Liver (tissue), 10 donors: ENCODE measurements at places on chromosomes 13 and 19.
A peak's percentile ranks its signal among the peaks of the same experiment; 100 is the strongest.

GRCh38 chr13:44840131-44840530 is 149.1 kb downstream of the NUFIP1 start:
- DNase-seq, result no peak

DNA sequence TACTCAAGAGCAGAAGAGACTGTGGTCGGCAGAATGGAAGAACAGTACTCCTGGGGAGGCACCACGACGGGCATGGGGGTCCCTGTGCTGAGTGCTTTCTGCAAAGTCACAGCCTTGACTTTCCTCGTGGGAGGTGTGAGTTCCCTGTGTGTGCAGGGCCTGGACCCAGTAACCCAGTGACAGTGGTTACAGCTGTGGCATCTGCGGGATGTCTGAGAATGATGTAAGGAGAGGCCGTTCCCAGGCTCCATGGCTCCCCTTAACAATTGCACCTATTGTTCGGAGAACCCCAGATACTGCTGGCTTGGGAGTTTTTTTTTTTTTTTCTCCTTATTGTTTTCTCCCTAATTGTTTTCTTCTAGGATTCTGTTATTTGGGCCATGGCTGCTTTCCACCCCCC is 5.1 kb upstream of the NANOS2 start:
- DNase-seq, result no peak

GRCh38 chr19:611481-611868 is 21.8 kb downstream of the HCN2 start:
- no peak for DNase-seq

- DNase-seq, result no peak
These were observed 98.4 kb downstream of the WDFY2 start for GRCh38 chr13:51682686-51683085.

- DNase-seq, result no peak
These were observed 837 bp downstream of the FSD1 start for GRCh38 chr19:4305257-4305612.

- no peak for DNase-seq
These were observed 31.5 kb upstream of the FARP1 start for GRCh38 chr13:98111168-98112098.

GRCh38 chr19:9863759-9864158 is 28.6 kb downstream of the PIN1 start:
- no peak for DNase-seq

DNA sequence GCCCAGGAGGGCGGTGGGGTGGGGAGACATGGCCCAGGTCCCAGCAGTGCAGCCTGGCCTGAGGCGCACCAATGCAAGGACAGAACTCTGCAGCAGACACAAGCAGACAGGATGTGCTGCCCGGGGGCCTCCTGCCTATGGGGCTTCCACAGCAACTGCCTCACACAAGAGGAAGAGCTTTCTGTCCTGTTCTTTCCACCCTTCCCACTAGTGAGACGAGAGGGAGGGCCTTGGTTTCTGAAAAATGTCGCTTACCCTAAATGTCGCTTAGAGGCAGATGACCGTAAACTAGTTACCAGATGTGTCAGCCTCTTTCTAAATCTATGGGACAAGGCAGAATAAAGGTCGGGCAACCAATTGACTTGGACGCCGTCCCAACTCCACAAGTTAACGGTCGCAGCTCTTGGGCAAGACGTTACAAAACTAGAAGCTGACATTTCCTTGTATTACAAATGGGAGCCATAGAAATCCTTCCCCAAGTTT is at the start of gene LAIR1:
LAIR1 (minus strand) TSS at position 157 of the 483 bp plus-strand sequence; CDS start at position 30, 127 bp downstream.
- DNase-seq, result no peak

- DNase-seq, result no peak
These were observed 137.3 kb upstream of the TMTC4 start for GRCh38 chr13:100811928-100812327.

DNA sequence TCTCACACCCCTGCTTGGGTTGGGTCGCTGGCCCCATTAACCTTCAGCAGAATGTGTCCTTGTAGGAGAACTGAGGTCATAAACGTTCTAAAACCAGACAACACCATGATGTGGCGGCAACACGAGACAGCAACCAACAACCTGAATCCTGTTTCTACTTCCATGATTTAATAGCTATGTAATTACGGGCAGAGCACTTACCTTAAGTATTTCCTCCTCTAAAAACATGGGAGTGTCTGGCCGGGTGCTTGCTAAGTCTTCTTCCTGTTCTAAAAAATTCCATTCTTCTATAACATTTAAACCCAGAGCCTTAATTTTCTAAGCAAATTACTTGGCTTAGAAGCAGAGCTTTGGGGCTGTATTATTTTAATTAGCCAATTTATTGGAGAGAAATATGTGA is 33.5 kb upstream of the IRS2 start:
- no peak for DNase-seq

DNA sequence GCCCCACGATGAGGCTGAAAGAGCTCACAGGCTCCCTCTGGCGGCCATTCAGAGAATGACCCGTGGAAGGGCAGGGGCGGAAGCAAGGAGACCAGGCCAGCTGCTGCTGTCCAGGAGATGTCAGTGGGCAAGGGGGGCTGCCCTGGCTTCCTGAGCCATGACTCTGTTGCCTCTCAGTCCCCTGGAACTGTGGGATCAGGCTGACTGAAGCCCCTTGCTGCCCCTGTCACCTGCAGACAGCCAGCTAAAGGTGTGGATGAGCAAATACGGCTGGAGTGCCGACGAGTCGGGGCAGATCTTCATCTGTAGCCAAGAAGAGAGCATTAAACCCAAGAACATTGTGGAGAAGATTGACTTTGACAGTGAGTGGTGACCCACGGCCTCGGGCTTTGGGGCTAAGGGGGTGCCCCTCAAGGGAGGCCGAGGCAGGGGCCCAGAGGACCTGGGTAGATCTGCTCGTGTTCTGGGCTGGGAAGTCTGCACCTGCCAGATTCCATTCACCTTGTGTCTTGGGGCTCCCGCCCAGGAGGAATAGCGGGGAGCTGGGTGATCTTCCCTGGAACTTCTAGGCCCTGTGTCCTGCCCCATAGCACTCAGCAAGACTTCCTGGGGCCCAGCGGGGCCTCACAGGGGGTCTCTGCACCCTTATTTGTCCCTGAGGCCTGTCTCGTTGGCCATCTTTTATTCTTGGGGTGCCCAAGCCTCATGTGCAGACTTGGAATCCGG is 12.5 kb upstream of the ACTN4 start:
- DNase-seq, result peak; percentile 86

GRCh38 chr13:87671753-87672605 is 808 bp downstream of the SLITRK5 start:
- DNase-seq, result no peak

DNA sequence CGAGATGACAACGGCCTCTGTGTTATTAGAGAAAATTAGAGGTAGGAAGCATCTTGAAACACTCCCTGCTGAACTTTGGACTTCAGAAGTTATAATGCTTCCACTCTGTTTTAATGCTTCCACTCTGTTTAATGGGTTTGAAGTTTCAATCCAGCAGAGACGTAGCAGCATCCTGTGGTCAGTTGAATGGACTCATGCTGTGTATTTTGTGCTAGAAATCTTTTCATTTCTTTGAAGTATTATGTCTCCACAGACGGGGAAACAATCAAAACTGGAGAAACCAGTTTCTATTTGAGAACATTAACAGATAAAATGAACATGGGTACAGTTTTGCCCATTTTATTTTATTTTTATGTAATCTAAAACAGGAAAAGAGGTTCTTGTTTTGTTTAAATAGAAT is 1736.2 kb downstream of the SLITRK5 start:
- DNase-seq, result no peak

GRCh38 chr13:88622362-88622973 is 951.3 kb downstream of the SLITRK5 start:
- no peak for DNase-seq

- no peak for DNase-seq
These were observed 477 bp downstream of the LNX2 start for GRCh38 chr13:27619728-27620376.

- no peak for DNase-seq
These were observed 9.2 kb upstream of the FBN3 start for GRCh38 chr19:8158411-8159074.

- DNase-seq, result no peak
These were observed 52.3 kb upstream of the ZNF536 start for GRCh38 chr19:30319876-30320275.

GRCh38 chr19:40827386-40828247 is 22.6 kb downstream of the CYP2A6 start:
- DNase-seq, result no peak

DNA sequence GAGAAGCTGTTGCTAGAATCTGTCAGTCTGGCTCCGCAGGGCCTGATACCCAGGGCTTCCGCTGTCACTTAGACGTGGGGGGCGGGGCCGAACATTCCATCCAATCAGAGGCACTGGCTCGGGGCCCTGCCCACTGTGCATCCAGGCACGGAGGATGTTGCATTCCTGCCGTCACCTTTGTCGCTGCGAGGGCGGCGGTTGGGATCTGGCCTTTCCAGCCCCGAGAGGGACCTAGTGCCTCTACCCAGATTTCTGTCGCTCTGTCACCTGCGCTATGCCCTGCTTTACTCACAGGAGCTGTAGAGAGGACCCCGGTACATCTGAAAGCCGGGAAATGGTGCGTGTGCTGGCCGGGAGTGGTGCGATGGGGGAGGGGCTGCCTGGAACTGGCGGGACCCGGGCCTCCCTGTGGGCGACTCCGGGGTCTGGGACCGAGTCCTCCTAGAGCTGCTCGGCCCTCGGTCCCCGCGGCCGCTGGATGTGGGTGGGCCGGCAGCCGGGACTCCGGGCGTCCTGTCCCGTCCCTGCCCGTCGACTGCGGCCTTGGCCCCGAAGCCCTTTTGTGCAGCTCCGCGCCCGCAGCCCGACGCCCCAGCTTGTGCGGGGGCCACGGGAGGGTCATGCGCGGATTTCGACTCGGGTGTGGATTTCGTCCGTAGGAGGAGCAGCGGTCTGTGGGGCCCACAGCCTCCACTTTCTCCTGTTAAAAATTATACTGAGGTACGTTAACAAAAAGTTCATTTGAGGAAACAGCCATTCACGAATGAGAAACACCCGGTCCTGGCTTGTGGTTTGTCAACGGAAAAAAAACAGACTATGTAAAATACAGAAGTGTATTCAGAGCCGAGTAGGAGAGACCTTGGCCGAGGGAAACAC is at the start of gene ZNF439:
ZNF439 (plus strand) TSS at position 133 of the 876 bp plus-strand sequence; CDS start at position 275, 142 bp downstream.
- DNase-seq, result peak; percentile 92

- no peak for DNase-seq
These were observed 622 bp upstream of the FXYD5 start for GRCh38 chr19:35153701-35154524.
